ENCODE measurements at places on chromosomes 7 and 10.

DNA sequence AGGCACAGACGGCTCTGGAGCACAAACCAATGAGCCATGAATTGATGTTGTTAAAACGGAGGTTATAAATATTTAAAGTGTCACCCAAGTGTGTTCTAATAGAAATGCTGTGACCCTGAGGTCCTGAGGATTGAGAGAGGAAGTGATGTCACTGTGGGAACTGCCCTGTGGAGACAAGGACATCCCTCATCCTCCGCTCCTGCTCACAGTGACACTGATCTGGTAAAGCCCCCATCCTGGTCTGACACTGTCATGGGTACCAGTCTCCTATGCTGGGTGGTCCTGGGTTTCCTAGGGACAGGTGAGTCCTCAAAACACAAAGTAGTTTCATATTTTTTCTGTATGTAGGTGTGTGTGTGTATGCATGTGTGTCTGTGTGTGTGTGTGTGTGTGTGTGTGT, 237.9 kb upstream of the PRSS1 start:
- DNase-seq: no peak

DNA sequence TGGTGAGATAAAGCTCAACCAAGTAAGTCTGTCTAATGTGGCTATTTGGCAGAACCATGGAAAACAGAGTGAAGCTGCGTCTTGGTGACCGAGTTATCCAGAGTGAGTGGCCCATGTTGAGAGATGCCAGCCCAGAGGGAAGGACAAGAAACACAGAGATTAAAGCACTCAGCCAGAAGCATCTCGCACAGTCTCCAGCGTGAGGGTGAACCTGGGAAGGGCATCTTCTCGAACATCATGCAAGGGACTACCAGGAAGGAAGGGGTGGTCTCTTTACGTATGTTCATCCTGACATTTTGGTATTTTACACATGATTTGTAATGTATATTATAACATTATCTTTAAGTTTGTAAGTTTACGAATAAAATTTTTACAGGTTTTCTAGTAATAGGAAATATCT, 146.4 kb downstream of the TCERG1L start:
- no peak for DNase-seq

- DNase-seq: no peak
Measured at GRCh38 chr10:125742465-125742864, 23.0 kb downstream of the EDRF1 start.

- no peak for DNase-seq
Measured at GRCh38 chr10:86285136-86285790, 81.3 kb downstream of the GRID1 start.

DNA sequence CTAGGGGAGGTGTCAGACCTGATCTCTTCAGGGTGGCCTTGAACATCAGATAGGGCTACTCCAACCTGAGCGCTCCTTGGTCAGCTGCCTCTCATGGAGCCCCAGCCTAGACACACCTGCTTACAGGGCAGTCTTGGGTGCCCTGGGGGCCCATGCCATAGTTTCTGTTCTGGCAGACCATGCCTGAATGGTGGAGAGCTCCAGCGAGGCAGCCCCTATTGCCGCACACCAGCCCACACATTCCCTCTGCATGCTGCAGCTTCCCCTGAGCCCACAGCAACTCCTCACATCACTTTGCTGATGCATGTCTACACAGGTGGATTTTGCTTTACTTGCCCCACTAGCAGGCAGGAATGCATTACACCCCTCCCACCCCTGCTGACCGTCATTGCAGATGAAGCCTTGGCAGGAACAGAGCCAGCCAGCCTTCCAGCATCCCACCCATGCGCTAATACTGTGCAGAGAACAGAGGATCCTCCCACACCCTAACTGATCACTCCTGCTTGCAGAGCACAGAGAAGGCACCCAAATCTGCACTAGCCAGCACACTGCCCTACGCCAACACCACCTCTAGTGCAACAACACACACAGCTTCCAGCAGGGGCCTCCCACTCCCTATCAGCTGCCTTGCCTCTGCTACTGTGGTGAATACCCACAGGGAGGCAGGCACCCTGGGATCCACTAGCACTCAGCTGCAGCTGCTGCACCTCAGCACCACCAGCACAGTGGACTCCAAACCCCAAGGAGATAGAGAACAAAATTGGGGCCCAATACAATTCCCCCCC, 43.0 kb upstream of the GRM3 start:
- DNase-seq: no peak

GRCh38 chr7:144390481-144390880, 13.0 kb downstream of the NOBOX start:
- no peak for DNase-seq

DNA sequence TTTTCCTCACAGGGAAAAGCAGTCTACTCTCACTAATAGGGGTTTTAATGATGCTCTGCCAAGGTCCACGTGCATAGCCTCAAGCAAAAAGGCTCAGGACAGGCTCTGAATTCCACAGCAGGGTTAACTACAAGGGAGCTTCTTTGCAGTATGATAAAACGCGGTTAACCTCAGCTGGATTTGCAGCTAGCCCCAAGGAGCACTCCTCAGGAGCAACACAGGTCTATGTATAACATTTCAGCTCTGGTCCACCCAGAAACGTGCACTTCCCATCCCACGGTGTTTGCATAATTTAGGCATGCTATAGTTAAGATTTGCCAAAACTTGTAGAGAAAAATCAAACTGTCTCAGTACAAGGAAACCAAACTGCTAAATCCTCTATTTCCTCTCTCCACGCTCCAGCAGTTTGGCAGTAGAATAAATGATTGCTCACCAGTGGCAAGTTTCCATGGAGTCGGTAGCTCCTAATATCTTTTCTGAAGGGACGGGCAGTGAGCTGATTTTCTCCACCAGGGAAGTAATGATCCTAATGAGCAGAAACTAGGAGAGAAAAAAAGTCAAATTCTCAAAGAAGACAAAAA, 13.1 kb upstream of the ASB4 start:
- no peak for DNase-seq

DNA sequence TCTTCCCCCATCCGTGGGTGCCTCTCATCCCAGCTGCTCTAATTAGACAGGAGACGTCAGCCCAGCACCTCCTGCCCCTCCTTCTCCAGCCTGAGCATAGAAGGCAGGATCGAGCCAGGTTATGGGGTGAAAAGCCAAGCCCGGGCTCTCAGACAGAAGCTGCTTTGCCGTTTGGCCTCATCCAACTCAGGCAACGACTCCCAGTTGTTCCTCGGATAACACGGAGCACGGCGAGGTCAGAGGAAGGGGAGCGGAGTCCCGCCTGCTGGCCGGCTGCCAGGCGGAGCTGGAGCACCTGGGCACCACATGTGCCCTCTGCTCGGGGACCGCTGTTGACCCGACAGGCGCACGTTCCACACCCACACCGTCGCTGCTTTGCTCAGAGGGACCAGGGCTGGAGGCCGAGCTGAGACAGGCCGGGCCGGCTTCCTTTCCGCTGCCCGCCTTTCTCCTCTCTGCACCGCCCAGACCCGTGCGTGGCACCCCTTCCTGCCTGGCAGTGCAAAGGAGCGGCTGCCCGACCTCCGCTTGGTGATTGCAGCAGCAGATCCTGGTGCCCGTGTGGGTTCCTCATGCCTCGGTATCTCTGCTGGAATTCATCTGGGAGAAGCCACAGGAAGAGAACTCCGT, 21.6 kb upstream of the UNCX start:
- DNase-seq: no peak

GRCh38 chr10:35299016-35299415, 37.3 kb upstream of the CCNY start:
- no peak for DNase-seq

DNA sequence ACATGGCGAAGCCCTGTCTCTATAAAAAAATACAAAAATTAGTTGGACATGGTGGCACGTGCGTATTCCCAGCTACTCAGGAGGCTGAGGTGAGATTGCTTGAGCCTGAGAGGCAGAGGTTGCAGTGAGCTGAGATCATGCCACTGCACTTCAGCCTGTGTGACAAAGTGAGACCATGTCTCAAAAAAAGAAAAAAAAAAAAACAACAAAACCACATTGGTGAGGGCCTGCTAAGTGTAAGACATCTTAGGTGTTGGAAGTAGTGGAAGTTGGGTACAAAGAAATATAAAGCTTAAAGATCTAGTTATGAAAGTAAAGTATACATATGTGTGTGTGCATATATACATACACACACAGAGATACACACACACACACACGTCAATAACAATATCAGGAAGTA, 228.0 kb downstream of the EXOC4 start:
- no peak for DNase-seq

DNA sequence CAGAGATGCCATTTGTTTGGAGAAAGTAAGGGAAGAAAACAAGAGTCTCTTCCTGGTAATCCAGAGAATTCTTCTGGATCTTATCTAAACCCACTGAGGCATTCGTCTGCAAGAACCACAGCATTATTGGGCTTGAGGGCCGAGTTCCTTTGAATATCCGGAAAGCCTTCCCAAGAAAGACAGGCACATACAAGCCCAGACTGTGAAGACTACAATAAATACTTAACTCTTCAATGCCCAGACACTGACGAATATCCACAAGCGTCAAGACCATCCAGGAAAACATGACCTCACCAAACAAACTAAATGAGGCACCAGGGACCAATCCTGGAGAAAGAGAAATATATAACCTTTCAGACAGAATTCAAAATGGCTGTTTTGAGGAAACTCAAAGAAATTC, 99.0 kb downstream of the RNF32 start:
- no peak for DNase-seq

GRCh38 chr7:146494952-146495596, 378.5 kb downstream of the CNTNAP2 start:
- DNase-seq: no peak

DNA sequence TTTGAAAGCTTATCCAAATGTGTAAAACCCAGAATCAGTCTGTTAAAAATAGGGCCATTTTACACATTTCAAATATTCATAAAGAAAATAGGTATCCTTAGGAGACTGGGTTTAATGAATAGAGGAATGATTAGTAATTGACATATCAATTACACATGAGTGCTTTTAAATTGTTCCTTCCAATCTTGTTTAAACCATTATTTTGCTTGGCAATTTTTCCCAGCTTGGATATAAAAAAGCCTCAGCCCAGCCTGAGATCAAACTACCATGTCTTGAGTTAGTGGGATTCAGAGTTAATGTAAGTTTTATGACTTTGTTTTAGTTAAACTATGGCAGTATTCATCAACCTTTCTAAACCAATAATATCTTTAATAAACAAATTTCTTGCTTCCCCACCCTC, 28.3 kb downstream of the PARP12 start:
- DNase-seq: no peak

DNA sequence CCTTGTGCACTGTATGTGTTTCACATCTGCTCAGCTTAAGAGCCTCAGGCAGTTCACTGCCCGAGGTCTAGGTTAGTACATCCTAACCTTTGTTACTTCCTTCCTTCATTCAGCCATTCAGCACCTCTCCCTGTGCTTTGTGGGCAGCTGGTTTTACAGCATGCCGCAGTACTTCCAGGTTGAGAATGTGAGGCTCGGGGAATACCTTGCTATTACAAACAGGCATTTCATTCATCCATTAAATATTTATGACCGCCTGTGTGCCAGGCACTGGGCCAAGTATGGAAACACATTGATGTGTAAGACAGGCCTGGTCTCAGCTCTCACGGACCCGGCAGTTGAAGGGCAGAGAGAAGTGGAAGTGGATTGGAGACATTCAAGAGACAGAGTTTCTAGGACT, 82.4 kb downstream of the SHH start:
- no peak for DNase-seq

DNA sequence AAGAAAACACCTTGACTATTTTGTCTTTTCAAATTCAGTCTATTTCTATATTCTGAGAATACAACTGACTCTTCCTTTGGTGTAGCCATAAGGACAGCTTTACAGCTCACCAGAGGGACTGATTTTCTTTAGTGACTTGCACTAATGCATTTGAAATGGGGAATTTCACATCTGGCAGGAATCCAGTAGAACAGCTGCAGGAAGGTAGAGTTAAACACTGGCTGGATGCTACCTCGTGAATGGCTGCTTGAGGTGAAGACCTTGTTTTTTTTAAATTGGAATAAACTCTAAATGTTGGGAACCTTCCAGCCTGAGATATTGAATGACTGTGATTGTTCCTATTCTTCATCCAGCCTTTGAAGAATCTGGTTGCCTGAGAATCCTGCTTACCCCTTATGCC, 139.5 kb upstream of the STK17A start:
- DNase-seq: no peak

GRCh38 chr10:45585131-45585530, 87.4 kb downstream of the ZFAND4 start:
- no peak for DNase-seq

- no peak for DNase-seq
Measured at GRCh38 chr7:107944411-107945169, 53.6 kb downstream of the DLD start.

- DNase-seq: no peak
Measured at GRCh38 chr7:77202481-77202976, 2.9 kb upstream of the FGL2 start.

DNA sequence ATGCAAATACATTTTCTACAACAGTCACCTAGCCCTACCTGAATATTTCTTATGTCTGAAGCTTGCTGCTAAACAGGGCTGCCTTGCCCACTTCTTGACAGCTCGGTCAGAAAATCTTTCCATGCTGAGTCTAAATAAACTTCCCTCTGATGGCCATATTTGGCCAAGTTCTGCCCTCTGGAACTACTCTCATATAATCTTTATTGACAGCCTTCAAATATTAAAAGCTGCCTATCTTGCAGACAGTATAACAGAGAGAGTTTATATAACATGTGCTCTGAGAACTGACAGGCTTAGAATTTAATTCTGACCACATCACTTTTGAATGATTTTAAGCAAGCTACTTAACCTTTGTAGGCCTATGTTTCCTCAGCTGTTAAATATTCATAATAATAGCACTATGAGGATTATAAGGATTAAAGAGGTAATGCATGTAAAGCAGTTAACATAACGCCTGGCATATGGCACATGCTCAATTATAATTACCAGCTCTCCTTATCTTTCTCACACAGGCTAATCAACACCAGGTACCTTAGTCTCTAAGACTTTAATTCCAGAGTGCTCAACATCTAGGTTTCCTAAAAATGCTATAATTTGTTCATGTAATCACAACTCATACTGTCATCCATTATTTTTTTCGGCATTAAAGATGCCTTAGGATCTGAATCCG, 334.1 kb downstream of the HPSE2 start:
- no peak for DNase-seq

DNA sequence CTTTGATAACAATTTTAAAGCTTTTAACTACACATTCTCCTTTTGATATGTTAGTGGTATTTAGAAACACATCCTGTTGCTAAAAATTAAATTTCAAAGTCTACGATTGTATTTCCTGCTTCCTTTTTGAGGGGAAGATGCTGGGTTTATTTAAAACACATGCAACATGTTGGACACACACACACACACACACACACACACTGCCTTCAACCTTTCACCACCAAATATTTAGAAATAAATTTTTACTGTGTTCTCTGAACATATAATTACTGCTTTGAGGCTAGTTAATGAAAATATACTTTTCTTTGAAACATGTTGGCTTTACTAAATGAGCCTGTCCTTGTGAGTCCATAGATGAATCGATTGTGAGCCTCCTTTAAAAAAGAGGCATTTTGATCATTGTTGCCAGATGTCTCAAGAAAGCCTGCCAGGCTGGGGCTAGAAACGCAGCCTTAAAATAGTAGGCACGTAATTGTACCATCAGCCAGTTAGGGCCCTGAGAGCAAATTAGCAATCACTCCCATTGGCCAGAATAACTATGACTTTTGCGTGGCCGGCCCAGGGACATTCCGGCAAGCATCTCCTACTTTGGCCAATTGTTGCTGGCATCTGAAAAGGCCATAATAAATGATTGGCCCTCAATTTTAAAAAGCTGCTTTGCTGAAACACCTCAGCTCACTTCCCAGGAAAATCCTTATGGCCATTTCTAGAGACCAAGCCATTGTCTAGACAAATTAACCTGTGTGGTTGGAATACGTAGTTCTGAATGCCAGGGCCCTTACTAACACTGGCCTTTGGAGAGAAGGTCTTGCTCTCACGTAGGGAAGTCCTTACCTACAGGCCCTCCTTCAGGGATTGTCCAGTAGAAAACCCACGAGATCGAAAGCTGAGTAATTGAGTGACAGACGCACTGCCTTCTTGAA, 9.9 kb upstream of the TEX36 start:
- no peak for DNase-seq
